CD4-positive, alpha-beta T cell treated with Interferon gamma for 1 hour (primary cell): ENCODE measurements at places on chromosomes 3 and 15.

DNA sequence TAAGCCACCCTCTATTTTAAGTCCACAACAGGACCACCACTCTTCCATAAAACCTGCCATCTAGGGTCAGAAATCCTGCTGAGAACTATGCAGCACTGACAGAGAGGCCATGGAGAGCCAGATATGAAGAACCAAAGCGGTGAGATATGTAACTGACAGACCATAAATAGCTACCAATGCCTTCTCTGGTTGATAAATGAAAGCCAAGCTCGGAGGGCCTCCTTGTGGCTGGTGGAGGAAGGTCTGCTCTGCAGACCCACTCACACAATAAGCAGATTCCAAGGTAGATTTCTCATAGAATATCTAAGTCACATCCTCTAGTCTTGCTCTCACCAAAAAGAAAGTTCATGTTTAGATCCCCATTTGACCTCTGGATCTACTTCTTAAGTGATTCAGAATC lies 38.9 kb downstream of the RYK start:
- no peak for DNase-seq

GRCh38 chr3:124984754-124985153 lies 50.2 kb upstream of the MUC13 start:
- no peak for DNase-seq

- DNase-seq: no peak
These were observed 6.3 kb downstream of the BHLHE40 start for GRCh38 chr3:4985330-4986174.

- no peak for DNase-seq
These were observed 1.7 kb downstream of the KNL1 start for GRCh38 chr15:40595773-40596172.

DNA sequence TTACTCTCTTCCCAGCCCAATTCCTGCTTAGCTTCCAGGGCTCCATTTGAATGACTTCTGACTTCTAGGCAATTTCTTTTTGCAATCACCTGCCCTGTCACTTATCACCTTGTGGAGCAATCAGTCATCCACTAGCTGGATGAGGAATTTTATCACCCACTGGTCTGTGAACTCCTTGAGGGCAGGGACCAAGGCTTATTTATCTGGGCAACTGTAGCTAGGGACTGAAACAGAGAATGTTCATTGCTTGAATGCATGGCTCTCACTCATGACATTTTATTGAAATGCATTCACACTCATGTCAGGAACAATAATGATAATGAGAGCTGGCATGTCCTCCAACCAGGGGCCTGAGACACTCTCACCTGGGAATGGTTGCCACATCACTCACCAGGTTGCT lies 15.5 kb downstream of the TNFAIP8L3 start:
- DNase-seq: no peak

DNA sequence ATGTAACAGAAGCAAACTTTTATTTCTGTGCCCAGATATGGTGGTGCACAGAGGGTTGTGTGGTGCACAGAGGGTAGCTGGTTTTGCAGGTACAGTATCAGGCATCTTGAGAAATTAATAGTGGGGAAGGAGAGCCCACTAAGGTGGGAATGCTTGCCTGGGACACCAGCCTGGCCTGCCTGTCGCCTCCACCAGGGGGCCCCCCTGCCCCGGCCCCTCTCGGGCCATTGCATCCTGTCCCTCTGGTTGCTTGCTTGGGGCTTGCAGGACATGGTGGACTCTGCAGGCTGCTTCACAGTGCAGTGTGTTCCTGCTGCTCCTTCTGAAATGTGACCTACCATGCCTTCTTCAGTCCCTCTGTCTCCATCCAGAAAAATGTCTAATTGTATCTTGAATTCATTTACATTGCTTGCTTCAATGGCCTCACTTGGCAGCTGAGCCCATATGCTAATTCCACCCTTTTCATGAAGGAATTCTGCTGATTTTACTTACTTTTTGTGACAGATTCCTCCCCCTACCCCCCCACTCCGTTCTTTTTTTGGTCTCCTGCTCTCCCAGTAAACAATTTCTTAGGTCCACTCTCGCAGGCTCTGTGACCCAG lies 73.6 kb downstream of the EEFSEC start:
- DNase-seq: no peak

DNA sequence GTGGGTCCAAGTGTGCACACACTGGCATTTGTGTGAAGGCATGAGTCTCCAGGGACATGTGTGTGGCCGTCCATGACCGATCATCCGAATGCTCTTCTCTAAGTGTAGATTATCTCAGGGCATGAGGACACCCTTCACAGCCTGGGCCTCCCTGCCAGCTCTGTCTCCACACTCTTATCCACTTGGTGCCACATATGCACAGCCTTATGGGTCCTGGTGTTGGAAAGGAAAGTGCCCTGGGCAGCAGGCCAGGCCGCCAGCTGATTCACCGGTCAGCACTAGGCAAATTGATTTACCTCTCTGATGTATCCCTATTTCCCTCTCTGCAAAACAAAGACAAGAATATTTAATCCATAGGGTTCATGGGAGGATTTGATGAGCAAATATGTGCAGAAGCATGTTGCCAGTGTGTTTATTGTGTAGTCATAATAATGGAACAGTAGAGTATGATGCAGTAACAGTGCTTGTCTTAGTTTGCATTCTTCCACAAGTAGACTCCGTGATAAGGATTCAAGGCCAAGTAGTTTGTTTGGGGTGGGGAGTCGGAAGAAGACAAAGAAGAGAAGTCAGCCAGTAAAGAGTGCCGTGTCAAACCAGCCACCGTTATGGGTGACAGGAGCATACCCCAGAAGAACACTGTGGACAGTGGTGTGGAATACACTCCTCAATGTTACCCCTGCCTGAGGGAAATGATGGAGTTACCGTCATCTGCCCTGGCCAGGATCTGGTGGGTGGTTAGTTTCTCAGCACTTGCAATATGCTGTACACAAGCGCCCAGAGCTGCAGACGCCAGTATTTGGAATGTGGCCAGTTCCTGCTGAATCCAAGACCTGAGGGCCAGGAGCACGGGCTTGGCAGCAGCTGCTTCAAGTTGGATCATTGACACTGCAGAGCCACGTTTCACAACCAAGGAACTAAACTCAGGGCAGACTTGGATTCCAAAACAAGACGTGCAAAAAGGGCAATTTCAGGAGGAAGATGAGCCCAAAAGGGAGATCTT lies 85.1 kb downstream of the MTHFS start:
- DNase-seq: no peak

DNA sequence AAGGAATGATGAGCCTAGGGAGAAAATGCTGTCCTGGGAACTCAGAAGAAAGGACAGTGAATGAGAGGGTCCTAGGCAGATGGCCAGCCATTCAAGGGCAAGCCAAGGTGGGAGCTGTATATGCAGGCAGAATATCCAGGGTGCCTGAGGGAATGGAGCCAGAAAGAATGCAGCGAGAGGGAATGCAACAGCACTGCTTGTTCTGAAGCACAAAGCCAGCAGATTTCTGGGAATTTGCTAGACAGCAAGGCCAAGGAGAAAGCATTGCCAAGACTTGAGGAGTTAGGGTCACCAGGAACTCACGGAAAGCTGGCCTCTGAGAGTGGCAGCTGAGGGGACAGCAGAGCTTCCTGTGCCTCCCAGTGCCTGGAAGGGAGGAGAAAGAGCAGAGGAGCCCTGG lies 200.6 kb downstream of the MYRIP start:
- no peak for DNase-seq

- no peak for DNase-seq
These were observed 46.3 kb upstream of the CCDC80 start for GRCh38 chr3:112687211-112687610.

DNA sequence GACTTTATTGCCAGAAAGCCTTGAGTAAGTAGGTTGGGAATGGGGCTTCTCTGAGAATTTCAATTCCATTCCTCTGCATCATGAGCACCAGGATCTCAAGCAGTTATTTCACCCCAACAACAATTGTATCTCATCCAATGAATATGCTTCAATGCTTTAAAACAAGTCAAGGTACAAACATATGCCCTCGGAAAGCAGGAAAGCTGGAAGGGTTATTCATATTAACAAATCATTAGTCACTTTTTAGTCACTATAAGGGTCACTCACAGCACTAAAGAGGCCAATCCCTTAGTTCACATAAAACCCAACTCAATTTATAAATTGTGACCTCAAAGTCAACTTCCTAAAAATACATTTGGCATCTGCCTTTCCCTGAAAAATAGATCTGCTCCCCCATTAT lies 16.2 kb downstream of the MB21D2 start:
- no peak for DNase-seq

DNA sequence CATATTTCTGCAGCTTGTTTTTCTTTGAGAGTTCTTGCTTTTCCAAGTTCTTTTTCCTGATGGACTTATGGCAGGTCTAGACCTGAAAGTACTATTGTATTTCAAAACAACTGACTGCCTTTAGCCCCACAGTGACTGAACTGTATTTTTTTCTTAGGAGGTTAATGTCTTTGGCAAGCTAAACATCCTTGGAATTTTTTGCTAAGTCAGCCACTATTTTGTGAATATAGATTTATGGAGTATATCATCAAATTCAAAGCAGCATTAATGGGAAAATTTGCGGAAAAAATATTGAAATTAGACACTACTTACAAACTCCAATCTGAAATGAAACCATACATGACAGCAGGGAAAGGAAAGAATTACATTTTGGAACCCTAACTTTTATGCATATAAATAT lies 8.6 kb downstream of the PIK3CA start:
- DNase-seq: no peak

DNA sequence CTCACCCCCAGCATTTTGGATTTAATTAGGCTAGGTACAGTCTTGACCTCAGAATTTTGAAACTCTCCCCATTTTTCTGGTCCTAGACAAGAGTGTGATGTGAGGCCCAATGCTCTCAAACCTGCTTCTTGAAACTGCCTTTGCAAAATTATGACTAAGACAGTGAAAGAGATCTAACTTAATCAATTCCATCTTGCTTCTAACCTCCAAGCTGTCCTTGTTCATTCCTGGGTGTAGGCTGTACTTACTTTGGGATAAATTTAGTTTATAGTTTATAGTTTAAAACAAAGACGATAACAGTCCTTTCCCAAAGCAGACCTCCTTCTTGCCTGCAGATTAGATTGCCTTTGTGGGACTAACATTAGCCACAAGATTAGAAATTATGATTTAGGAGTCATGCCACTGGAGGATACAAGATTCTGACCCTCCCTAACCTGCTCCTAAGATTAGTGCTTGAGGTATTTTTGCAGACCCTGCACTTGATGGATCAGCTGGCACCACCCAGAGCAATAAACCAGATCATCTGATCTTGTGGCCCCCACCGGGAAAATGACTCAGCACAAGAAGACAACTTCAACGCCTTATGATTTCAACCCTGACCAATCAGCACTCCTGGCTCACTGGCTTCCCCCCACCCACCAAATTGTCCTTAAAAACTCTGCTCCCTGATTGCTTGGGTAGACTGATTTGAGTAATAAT lies 59.6 kb downstream of the CD200R1L start:
- DNase-seq: no peak

- no peak for DNase-seq
These were observed 219.9 kb downstream of the TCF12 start for GRCh38 chr15:57138349-57138788.

GRCh38 chr3:113170771-113171170 lies 40.6 kb upstream of the BOC start:
- no peak for DNase-seq

- no peak for DNase-seq
These were observed 423 bp upstream of the PHLDB2 start for GRCh38 chr3:111858642-111859041.
